Cerebellar cortex (tissue), 1 donor: ENCODE measurements at places on chromosomes 6 and 20.
A peak's percentile ranks its signal among the peaks of the same experiment; 100 is the strongest.

- DNase-seq, result no peak
Measured at GRCh38 chr6:57158658-57159057, 13.5 kb upstream of the BAG2 start.

GRCh38 chr6:154956771-154957522 is 38.2 kb upstream of the TIAM2 start:
- DNase-seq, result no peak

GRCh38 chr6:79570129-79571029 is 33.1 kb upstream of the LCA5 start:
- DNase-seq, result peak; percentile 83

GRCh38 chr20:33125983-33126382 is 42.0 kb upstream of the BPIFA2 start:
- DNase-seq, result no peak

- no peak for DNase-seq
Measured at GRCh38 chr20:22914291-22914690, 120.8 kb upstream of the SSTR4 start.

GRCh38 chr20:62122654-62123449 is 577 bp downstream of the LSM14B start:
- no peak for DNase-seq
